CD8-positive, alpha-beta memory T cell (primary cell): ENCODE measurements at places on chromosomes 4 and X.
A peak's percentile ranks its signal among the peaks of the same experiment; 100 is the strongest.

DNA sequence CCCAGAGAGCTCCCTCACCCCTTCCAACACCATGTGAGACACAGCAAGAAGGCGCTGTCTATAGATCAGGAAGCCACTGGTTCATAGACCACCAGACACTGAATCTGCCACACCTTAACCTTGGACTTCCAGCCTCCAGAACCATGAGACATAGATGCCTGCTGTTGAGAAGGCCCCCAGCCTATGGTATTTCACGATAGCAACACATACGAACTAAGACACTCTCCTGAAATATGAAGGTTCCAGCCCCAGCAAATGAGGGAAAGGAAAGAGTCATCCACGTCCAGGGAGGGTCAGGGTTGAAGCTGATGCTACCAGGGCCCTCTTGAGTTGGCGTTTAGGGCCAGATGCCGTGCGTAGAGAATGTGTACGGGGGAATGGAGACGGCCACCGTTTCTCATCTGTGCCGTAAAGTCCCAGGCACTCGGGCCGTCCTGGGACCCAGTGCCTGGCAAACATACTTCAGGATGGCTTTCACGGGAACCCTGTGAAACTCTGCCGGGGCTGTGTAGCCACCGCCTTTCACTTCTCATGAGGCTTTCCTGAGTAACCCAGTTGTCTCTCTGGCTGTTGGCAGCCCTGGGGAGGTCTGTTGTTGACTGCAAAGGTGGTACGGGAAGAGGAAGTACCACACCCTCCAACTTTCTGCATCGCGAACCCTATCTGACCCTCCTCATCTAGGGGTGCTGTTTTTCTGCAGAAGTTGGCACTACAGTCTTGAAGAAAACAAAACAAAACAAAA is 17.7 kb upstream of the P2RY8 start:
- H3K27me3 ChIP-seq = no peaks in the 10 kb centered on the region
- peaks cover 57% of the 10 kb centered on the region for H3K4me1 ChIP-seq
- no peaks in the 10 kb centered on the region for H3K36me3 ChIP-seq
- peak overlapping the region; percentile 60 for H3K27ac ChIP-seq
- H3K4me3 ChIP-seq = peak overlapping the region; percentile 55

DNA sequence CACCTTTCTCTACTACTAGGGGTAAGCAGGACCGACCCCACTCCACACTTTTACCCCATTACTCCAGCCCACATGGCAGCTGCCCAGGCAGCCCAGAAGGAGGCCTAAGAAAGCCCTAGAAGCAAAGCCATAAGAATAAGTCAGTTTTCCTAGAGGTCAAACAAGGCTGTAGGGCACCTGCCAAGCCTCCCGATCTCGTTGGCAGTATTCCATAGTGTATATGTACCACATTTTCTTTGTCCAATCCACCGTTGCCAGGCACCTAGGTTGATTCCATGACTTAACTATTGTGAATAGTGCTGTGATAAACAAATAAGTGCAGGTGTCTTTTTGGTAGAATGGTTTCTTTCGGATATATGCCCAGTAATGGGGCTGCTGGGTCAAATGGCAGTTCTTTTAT is 54.2 kb downstream of the RHOXF2B start:
- no peak for DNase-seq
- H3K27ac ChIP-seq = no peak overlapping the region
- H3K4me1 ChIP-seq = no peaks in the 10 kb centered on the region
- no peak overlapping the region for H3K4me3 ChIP-seq
- no peaks in the 10 kb centered on the region for H3K36me3 ChIP-seq

GRCh38 chr4:121255986-121256750 is 92.0 kb upstream of the TNIP3 start:
- no peak overlapping the region for H3K4me3 ChIP-seq
- H3K4me1 ChIP-seq = peaks cover 50% of the 10 kb centered on the region
- peak; percentile 71 for DNase-seq

- no peak for DNase-seq
- no peaks in the 10 kb centered on the region for H3K27me3 ChIP-seq
- no peaks in the 10 kb centered on the region for H3K36me3 ChIP-seq
- H3K4me3 ChIP-seq = no peak overlapping the region
- H3K27ac ChIP-seq = no peak overlapping the region
These were observed 79.9 kb upstream of the EGFL6 start for GRCh38 chrX:13489454-13489853.
